CD8-positive, alpha-beta T cell (primary cell): ENCODE measurements at places on chromosomes 12 and 14. TPM values are rescaled to one million over a fixed set of nuclear protein-coding genes. Genes with fewer than 3 reads are reported as not detected.

GRCh38 chr12:100798286-100799160 is 3.9 kb downstream of the ANO4 start:
- DNase-seq = no peak

- no peak for DNase-seq
These were observed 41.8 kb downstream of the ATP6V1D start for GRCh38 chr14:67317822-67318221.

DNA sequence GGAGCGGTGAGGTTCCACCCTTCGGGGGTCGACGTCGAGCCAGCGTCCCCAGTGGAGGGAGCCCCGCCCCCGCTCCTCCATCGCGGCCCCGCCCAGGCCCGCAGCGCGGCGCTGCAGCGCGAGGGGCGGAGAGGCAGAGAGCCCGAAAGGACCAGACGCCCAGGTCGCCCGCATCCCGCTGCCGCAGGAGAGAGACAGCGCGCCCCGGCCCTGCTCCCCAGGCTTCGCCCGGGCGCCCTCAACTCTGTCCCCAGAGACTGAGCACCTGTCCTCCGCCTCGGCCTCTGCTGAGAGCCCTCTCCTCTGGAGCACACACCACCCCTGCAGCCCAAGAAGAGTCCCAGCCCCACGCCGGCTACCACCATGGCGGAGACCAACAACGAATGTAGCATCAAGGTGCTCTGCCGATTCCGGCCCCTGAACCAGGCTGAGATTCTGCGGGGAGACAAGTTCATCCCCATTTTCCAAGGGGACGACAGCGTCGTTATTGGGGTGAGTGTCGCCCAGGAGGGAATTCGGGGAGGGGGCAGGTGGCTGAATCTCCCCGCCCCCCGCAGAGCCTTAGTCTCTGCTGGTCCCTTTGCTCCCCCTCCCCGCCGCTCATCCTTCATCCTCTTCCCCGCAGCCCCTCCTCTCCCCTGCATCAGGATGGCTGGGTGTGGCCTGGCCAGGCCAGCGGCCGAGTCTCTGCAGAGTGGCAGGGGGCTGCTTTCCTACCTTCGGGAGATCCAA is at the start of gene KIF5A:
Gene KIF5A (plus strand): TSS at position 136 of the 732 bp plus-strand sequence. CDS start 228 bp downstream, at position 364.
- peak; percentile 41 for DNase-seq

The SPX gene
- total RNA-seq = not detected

The CCDC196 gene
- not detected for total RNA-seq
